ENCODE measurements at places on chromosomes 5 and 9.

DNA sequence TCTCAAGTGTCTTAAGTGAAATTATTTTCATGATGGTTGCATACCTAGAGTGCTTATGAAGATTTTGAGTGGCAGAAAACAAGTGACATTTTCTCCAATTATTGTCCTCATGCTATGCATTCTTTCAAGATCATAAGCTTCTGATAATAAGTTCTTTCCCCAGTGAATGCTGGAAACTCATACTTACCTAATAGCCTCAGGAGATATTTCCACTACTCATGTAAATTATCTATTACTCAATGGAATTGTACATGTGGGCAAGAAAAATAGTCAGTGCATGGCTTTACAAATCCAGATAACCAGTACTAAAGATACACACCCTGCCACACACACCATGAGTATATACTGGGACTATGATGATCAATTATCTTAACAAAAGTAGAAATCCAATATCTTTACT is 1219.4 kb upstream of the C9orf72 start:
- DNase-seq, result no peak

- no peak for DNase-seq
These were observed 2.3 kb downstream of the PAEP start for GRCh38 chr9:135563858-135564257.

- no peak for DNase-seq
These were observed 189.6 kb upstream of the SEMA6A start for GRCh38 chr5:116763987-116764866.

GRCh38 chr9:119257592-119257991 is 111.6 kb downstream of the BRINP1 start:
- no peak for DNase-seq

GRCh38 chr5:83927140-83927733 is 206.6 kb upstream of the HAPLN1 start:
- peak; percentile 70 for DNase-seq

- DNase-seq, result peak; percentile 59
These were observed 721 bp downstream of the PTGES start for GRCh38 chr9:129751841-129752801.

DNA sequence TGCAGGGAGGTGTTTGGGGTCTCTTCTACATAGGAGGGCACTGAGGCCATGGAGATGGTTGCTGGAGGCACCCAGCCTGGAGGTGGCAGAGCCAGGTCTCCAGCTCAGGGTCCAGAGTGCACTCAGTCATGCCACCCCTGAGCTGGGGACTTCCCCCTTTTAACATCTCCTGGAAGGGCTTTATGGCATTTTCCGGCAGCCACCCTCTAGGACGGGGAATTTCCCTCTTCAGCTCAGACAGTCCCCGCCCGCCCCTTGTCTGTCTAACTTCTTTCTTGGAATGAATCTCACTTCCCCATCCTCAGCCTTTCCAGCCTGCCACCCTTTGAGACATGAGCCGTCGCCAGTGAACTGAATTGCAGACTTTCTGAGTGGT is 49.9 kb downstream of the COL15A1 start:
- no peak for DNase-seq

GRCh38 chr5:135454946-135455345 is 2.8 kb upstream of the TIFAB start:
- DNase-seq, result no peak

GRCh38 chr5:1383886-1384401 is 39.0 kb upstream of the CLPTM1L start:
- DNase-seq, result no peak

- no peak for DNase-seq
These were observed 16.7 kb upstream of the TNFSF8 start for GRCh38 chr9:114947058-114947457.

DNA sequence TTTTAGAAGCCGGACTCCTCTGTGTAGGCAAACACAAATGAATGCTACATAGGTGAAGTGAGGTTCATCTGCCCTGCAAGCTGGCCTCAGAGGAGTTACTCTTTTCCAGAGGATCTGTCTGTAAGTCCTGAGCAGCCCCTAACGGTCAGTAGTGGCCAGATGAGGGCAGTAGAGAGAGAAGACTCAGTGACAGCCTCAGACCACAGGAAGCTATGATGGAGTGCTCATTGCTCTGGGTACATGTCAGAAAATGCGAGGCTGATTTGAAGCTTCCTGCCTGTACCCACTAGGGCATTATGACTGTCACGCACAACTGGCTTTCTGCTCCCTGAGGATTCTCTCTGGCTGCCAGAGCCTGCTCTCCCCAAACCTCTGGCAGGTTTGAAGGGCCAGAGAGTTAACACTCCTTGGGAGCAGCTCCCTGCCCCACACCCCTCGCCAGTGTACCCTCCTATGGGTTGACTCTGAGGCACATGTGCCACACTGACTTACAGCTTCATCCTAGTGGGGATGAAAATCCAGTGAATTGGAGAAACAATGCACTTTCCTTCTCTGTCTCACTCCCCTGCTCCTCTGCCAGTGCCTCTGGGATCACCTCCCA is 141.5 kb downstream of the GABRG2 start:
- DNase-seq, result peak; percentile 71

DNA sequence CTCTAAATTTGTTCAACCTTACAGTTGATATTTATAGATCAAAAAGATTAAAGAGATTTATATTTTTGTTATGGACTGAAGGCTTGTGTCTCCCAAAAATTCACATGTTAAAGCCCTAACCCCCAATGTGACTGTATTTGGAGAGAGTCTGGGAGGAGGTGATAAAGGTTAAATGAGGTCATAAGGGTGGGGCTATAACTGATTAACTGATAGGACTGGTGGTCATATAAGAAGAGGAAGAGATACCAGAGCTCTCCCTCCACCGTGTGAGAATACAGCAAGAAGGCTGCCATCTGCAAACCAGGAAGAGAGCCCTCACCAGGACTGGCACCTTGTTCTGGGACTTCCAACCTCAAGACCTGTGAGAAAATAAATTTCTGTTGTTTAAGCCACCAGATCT is 264.3 kb downstream of the ENC1 start:
- no peak for DNase-seq

DNA sequence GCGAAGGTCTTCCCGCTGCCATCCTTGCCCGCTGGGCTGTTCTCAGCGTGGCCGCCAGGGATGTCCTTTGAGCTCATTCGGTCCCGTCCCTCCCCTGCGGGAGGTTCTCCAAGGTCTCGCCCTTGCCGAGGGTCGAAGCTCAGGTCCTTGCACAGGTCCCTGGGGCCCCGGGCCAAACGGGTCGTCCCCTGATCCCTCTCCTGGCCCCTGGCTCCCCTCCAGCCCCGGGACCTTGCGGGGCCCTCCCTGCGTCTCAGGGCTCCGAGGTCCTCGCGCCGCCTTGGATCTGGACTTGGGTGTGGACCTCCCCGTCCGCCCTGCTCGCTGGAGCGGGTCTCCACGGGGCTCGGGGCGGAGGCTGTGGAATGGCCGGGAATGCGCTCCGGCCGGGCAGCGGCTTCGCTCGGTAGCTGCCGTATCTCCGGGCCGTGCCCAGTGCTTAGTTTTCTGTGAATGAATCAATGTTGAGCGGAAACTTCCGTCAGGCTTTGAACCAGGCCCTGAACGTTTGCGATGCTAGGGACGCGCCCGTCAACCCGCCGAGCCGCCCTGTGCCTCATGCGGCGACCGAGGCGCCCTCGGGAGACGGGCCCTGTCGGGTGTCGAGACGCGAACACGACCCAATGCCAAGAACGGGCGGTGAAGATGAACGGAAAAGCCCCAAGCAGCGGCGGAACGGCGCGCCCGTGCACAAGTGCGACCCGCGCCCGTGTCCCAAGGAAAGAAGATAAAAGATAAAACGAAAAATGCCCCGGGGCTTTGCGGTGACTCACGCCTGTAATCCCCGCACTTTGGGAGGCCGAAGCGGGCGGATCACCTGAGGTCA is 780 bp downstream of the RNU6ATAC start:
- DNase-seq, result peak; percentile 57

GRCh38 chr5:154466671-154467070 is 11.4 kb downstream of the HAND1 start:
- DNase-seq, result no peak

DNA sequence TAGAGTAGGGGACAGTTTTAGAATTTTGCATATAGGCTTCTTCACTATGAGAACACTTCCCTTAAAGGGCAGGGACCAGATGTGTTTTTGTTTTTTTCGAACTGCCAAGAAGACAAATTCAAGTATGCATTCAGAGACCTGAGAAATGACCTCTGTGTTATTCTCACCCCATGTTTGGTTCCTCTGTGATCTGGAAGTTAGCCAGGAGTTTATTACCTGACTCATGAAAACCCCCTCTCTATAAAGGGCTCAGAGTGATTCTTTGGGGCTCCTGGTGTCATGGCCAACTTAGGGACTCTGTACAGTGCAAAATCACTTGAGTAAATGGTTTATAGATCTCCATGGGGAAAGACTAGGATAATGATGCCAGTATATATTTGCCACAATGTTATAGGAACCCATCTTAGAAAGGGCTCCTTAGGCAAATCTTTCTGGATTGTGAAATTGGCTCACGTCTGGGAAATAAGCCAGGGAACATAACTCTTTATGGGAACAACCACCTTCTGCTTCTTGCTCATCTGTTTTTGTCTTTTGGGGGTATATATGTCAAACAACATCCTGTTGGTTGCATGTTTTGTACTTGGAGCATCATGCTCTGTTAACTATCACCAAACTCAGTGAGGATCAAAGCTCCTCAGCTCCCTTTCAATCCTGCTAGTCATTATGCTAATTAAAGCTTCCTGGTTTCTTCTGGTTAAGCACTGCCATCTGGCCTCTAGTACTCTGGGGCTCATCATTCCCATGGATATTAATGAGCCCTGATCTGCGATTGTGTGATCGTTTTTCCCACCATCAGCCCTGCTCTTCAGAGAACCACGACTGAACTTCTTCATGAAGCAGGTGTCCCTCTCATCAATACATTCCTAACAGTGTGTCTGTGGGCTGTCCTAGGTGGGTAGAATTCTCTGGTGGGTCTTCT is 173.4 kb upstream of the CDH12 start:
- DNase-seq, result no peak

DNA sequence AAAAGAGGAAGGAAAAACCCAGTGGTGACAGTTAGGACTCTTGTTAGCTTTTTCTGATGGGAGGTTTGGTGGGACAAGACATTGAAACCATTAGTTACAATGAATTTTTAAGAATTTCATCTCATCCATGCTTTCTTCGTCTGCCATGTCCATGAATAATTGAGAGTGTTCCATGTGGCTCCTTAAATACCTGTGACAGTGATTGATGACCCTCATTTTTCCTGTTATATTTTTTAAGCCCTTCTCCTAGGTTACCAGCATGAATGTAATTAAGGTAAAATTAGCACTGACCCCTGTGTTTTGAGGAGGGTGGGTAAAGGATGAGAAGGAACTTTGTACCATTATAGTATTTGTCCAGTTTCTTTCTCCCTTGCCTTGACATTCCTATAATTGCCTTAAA is 23.5 kb upstream of the PHF2 start:
- DNase-seq, result no peak

DNA sequence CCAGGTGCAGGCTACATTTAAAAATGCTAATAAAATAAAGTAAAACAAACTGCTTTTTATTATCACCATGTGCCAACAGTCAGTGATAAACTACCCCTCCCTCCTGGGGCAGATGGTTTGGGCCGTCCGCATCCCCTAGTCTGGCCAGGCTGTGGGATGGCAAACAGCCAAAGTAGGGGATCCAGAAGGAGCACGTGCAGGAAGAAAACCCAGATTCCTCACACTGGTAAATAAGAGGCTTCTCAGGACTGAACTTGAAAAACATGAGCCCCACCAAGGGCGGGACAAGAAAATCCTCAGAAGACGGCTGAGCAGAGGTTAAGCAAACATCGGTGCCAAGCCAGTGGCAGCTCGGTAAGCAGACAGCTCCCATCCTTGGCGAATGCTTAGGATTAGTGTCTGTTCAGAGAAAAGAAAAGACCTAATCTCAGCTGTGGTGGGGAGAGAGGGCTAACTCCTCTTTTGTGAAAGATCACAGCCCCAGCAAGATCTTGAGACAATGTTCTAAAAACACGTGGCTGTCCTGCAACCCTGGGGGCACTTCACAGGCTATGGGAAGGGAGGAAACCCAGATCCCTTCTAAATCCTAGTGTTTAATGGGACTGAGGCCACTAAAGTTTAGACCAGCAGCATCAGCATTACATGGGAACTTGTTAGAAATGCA is 46.5 kb upstream of the GDNF start:
- peak; percentile 9 for DNase-seq

DNA sequence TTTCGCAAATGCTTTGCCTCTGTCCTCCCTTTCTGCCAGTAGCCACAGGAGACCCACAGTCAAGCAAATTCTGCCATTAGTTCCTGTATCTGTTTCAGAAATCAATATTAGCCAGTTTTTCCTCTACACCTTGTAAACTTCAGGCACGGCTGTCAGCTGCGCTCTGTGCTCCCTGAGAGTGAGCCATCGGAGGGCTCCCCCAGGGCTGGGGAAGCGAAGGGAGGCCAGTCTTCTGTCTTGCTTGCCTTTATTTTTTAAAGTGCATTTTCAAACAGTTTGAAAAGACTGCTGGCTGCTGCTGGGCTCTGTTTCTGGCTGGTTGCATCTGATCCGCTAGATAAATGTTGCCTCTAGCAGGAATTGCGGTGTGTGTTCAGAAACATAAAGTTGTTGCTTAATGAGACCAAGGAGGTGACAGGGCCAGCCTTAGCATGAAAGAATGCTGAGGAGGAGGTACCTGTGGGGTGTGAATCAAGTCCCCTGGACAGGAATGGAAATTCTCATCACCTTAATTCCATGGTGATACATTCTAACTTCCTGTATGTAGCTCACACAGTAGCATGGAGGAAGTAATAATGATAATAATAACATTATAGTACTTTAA is 421.7 kb upstream of the KIF2A start:
- DNase-seq, result no peak

GRCh38 chr9:129077236-129077635 is 3.7 kb upstream of the DOLPP1 start:
- no peak for DNase-seq

DNA sequence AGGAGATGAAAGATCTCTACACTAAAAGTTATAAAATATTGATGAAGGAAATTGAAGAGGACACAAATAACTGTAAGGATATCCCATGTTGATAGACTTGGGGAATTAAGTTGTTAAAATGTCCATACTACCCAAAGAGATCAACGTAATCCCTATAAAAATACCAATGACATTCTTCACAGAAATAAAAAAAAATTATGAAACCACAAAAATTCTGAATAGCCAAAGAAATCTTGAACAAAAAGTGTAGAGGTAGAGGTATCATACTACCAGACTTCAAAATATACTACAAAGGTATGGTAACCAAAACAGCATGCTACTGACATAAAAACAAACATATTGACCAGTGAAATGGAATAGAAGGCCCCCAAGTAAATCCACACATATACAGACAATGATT is 71.5 kb upstream of the ELL2 start:
- DNase-seq, result no peak
